Urinary bladder (tissue), 4 donors: ENCODE measurements at places on chromosomes 2 and 18. TPM values are rescaled to one million over a fixed set of nuclear protein-coding genes. Genes with fewer than 3 reads are reported as not detected.

Gene SOX11
- 0.01 TPM for polyA plus RNA-seq

- DNase-seq: no peak
Measured at GRCh38 chr2:223047260-223047761, 4.7 kb upstream of the KCNE4 start.

GRCh38 chr2:168685600-168686451 is 116.6 kb upstream of the NOSTRIN start:
- no peak for DNase-seq

DNA sequence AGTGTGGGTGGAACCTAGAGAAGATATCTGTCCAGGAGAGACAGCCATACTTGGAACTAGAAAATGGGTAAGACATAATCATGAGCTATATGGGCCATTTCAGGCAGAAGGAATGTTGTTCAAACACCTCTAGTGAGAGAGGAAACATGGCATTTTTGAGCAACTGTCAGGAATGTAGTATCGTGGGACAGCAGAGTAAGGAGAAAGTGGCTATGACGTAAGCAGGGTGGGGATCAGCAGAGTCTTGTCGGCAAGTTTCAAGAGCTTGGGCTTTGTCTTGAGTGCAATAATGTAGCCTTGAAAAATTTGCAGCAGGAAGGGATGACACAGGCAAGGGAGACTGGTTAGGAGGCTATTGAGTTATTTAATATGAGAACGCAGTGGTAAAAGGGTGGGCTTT is 20.4 kb downstream of the SERPINB7 start:
- no peak for DNase-seq
